Stimulated activated CD4-positive, alpha-beta T cell treated with anti-CD3 and anti-CD28 coated beads, Interleukin-12 subunit alpha, Interleukin-12 subunit beta, amount 100 ng/mL, for 24 hours (primary cell): ENCODE measurements at places on chromosomes 5 and 9.

GRCh38 chr9:88732128-88732527, 197.2 kb downstream of the NXNL2 start:
- DNase-seq: no peak

- DNase-seq: no peak
These were observed 541 bp upstream of the TBCA start for GRCh38 chr5:77776554-77777206.

- DNase-seq: no peak
These were observed 19.5 kb upstream of the MXD3 start for GRCh38 chr5:177330991-177331842.

GRCh38 chr5:133953568-133954145, 14.8 kb downstream of the C5orf15 start:
- DNase-seq: no peak

DNA sequence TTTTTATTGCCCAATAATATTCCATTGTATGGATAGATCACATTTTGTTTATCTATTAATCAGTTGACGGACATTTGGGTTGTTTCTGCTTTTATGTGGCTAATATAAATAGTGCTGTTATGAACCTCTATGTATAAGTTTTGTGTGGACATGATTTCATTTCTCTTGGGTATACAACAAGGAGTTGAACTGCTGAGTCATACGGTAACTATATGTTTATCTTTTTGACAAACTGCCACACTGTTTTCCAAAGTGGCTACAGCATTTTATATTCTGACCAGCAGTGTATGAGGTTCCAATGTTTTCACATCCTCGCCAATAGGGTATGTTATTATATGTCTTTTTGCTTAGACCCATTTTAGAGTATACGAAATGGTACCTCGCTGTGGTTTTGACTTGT, 264.3 kb downstream of the RFX3 start:
- DNase-seq: no peak

- DNase-seq: no peak
These were observed 18.5 kb upstream of the KIF12 start for GRCh38 chr9:114117614-114117995.

GRCh38 chr5:133758641-133759040, 146.3 kb upstream of the FSTL4 start:
- no peak for DNase-seq

- no peak for DNase-seq
These were observed 527.4 kb downstream of the CSNK1G3 start for GRCh38 chr5:124039410-124039809.

DNA sequence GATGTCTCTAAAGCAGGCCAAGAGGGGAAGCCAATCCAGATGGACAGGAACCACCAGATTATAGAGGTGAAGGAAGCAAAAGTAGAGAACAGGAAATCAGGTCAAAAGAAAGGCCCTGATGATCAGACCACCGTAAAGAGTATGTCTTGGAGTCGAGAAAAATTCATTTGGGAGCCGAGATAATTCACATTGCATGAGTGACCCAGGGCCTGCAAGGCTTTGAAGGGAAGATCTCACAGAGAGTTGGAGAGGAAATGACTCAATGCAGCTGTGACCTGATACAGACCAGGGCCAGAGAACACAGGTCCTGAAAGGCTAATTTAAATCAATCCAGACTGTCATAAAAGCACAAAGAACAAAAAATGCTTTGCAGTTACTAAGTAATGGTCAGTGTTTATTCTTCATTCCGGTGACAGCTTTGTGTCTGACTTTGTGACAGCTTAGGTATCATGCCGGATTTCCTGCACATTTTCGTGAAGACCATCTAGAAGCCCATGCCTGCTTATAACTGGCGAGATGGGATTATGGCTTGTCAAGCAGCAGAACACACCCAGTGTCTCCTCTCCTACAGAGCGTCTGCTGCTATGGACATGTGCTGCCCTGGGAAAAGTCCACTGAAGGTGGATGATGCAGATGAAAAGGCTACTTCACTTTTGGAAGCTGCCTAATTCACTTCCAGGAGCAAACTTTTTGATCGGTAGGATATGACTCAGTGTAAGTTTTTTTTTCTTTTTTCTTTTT, 5.8 kb upstream of the ACTBL2 start:
- no peak for DNase-seq

DNA sequence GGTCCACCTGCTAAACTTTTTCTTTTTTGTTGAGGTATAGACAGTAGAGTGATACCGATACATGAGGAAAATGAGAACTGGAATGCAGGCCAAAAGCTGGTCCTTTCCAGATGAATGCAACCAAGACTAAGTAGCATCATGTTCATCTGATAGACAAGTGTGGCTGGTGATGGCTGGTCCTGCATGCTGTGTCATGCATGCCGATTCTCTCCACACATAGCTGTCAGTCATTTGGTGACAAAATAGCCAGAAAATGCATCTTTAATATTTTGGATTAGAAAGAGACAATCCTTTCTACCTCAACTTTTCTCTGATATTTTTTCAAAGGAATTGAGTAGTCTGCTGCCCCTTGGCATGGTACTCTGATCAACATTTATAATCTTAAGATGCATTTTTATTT, 49.9 kb downstream of the ZSWIM6 start:
- DNase-seq: no peak

- DNase-seq: peak; percentile 30
These were observed 68.9 kb upstream of the EQTN start for GRCh38 chr9:27365707-27366376.

DNA sequence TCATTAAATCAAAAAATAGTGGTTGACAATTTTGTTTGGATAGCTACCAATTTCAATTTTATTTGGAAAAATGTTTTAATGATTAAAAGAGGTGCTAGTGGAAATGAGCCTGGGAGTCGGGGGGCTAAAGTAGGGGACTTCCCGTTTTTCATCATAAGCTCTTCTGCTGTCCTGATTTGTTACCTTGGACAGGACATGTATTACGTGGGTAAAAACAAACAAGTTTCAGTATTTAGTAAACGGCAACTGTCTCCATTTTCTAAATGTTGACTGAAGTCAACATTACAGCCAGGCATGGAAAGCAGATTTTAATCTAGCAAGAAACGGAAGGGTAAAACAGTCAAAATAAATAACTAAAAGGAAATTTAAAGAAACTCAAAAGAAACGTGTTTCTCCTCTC, 212.3 kb upstream of the GRAMD2B start:
- DNase-seq: no peak
